CD4-positive, alpha-beta memory T cell (primary cell): ENCODE measurements at places on chromosomes 1 and 21. TPM values are rescaled to one million over a fixed set of nuclear protein-coding genes. Genes with fewer than 3 reads are reported as not detected.

GRCh38 chr1:180862305-180862704 is 50.4 kb upstream of the KIAA1614 start:
- DNase-seq: no peak

GRCh38 chr1:174883409-174883808 is 116.3 kb upstream of the CACYBP start:
- no peak for DNase-seq

Gene GART
- 75.4 TPM for total RNA-seq

- DNase-seq: no peak
Measured at GRCh38 chr1:228987736-228988506, 252.6 kb downstream of the RHOU start.

Gene IL19
- not detected for total RNA-seq
